ENCODE measurements at places on chromosomes 5 and 9.

DNA sequence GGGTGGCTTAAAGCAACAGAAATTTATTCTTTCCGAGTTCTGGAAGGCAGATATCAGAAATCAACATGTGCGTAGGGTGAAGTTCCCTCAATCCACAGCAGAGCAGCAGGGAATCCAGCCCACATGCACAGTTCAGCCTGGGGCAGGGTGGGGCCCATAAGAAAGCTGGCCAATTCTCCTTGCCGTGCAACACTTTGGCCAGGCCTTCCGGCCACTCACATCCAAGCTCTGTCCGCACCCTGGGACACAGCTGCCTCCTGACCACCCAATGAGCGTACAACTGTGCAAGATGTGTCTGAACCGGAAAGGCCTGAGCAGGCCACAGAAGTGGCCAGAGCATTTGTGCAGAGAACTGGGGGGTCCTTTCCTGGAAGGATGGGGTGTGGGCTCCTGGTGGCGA lies 274.9 kb downstream of the GADD45G start:
- DNase-seq = no peak

DNA sequence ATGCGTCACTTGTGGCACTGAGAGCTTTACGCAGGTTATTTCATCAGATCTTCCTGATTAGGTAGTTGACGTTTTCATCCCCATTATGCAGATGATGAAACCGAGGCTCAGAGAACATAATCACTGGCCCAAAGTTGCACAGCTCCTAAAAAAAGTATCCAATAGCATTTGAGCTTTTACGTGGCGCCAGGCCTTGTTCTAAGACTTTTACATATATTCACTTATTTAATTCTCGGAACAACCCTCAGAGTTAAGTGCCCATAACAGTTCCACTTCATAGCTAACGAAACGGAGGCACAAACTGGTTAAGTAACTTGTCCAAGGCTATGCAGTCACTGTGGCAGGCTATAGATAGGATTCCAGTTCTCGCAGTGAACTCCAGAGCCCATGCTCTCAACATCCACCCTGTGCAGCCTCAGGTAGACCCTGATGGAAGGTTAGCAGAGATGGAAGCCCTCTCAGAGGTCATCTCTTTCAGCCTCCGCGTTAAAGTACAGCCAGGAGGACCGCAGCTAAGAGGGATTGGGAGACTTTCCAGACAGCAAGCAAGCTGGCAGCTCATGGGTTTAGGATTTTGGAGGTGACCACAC lies 39.3 kb downstream of the AMBP start:
- DNase-seq = no peak

GRCh38 chr5:95086927-95087815 lies 197.7 kb downstream of the MCTP1 start:
- DNase-seq = no peak

GRCh38 chr9:121283080-121283398 lies 15.1 kb downstream of the GSN start:
- DNase-seq = no peak

GRCh38 chr5:132526974-132527564 lies 16.3 kb downstream of the IL5 start:
- DNase-seq = no peak

- no peak for DNase-seq
Measured at GRCh38 chr5:69498384-69498783, 5.8 kb downstream of the OCLN start.
